ENCODE measurements at places on chromosomes 7 and 10.
A peak's percentile ranks its signal among the peaks of the same experiment; 100 is the strongest.

DNA sequence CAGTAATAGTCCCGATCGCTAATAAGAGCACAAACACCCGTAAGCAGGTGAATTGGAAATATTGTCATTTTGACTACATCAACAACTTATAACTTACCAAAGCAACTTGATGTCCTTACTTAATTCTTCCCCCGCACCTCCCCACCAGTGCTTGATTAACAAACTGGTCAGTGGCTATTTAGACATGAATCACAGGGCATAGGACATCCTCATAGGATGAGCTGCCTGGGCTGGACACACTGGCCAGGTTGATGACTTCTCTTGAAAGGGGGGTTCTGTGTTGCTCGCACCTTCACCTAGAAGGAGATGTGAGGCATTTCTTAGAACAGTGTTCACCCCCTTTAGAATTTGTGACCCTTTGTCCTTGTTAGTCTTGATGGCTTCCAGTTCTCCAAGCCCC lies 163.2 kb downstream of the TCF7L2 start:
- no peak for DNase-seq

DNA sequence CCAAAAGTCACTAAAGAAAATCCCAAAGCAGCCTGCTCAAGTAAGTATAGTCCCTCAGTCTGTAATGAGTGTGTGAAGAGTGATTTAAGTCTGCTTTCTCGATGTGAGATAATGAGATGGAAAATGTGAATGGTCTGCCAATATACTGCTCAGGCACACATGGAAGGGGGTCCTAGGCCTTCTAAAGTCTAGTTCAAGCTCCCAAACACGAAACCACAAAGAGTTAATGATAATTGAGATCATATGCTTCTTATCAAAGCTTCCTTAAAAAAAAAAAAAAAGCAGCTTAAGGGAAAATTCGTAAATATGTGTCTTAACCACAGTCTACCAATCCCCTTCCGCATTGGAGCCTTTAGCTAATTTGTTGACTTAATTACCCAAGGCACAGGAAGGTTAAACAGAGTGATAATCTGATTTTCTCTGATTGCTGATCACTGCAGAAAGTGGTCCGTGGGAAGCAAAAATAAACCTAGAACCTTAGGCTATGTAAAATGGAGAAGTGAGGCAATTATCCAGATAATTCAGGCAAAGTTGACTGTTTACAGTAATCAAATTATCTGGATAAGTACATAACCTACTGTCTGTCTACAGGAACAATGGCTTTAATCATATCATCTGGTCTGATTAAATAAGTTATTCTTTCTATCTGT lies 172.9 kb downstream of the MBL2 start:
- DNase-seq = no peak

DNA sequence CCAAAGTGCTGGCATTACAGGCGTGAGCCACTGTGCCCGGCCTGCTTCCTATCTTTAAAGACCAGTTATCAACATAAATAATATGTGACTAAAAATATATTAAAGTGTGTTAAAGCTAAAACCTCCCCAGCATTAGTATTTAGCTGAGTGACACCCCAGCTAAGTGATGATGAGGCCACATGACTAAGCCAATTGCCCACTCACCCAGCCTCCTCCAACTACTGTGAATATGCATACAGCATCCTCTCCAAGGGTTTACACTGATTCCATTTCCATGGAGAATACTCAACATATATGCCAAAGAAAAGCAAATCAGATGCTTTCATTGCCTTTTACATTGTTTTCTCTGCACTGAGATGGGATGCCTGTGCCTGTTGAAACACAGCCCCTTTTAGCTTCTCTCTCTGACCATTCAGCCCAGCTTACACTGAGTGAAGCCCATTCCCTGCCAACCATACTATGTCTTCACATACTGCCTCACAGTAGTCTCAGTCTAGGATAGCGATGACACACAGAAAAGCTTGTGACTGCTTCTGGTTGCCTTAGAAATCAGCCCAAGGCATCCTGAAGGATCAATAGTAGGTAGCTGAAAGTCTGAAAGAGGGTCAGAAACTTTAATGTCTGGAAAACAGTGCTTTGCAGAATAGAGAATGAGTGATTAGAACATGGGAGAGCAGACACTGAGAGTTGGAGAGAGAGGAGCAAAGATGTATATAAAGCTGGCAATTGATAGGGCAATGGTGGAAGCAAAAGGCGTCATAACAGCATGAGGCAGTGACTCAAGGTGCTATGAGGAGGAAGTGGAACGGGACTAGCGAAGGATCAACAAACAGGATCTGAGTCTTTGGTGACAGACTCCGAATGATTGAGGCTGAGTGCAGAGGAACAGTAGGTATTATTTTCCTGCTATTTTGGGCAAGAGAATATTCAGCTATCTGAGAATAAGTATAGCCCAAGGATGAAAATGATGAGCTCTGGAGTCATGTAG lies 19.8 kb upstream of the ATE1 start:
- DNase-seq = no peak

- no peak for DNase-seq
Observed at GRCh38 chr10:104045151-104046089, 40.3 kb downstream of the COL17A1 start.

- no peak for DNase-seq
Observed at GRCh38 chr7:132130497-132130896, 445.8 kb downstream of the PLXNA4 start.

DNA sequence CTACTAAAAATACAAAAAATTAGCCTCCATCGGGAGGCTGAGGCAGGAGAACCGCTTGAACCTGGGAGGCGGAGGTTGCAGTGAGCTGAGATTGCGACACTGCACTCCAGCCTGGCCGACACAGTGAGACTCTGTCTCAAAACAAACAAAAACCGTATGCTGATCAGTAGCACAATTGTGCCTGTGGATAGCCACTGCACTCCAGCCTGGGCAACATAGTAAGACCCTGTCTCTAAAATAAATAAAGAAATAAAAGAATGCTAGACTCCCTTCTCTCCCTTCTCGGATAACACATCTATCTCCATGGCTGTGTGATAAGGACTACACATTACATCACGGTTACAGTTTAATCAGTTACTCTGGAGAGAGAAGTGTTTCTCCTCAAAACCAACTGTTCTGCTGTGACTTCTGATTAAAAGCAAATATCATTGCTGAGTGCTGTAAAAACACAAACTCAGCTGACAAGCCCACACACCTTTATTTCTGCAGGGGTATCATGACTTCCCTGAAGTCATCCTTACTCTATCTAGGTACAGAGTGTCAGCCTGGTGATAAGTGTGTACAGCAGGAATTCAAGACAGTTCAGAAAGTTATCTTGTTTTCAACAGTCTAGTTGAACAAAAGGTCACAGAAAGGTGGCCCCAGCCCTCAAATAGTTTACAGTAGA lies 5.3 kb upstream of the ARHGAP19 start:
- DNase-seq = no peak

- no peak for DNase-seq
Observed at GRCh38 chr7:116232920-116233319, 22.6 kb downstream of the TES start.

DNA sequence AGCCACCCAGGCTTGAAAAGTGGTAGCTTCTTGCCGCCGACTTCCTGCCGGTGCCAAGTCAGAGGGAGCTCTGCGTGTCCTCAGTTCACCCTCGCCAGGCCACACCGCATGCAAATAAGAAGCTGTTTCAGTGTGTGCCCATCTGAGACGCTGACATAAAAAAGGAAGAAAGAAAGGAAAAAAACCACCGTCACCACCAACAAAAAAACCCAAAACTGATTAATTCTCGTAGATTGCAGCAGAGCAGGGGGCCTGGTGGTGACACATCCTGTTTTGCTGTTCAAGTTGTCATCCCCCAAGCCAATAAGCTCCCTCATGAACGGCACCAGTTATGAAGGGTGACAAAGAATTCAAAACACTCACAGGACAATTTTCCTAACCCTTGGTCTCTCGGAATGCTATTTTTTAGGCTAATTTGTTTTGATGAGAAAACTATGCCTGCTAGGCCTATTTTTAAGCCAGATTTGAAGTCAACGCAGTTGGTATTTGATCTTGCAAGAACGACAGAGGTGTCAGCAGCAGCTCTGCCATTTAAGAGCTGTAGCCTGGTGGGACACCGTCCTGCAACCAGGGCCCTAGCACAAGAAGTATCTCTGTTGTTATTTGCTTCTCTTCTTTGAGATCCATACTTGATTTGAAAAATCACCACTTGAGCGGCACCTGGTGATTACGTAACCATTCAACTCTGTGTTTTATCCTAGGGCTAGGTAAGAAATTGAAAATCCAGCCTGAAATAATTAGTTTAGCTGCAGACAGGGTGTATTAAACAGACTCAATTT lies 145.6 kb downstream of the PFKFB3 start:
- DNase-seq = peak; percentile 82

DNA sequence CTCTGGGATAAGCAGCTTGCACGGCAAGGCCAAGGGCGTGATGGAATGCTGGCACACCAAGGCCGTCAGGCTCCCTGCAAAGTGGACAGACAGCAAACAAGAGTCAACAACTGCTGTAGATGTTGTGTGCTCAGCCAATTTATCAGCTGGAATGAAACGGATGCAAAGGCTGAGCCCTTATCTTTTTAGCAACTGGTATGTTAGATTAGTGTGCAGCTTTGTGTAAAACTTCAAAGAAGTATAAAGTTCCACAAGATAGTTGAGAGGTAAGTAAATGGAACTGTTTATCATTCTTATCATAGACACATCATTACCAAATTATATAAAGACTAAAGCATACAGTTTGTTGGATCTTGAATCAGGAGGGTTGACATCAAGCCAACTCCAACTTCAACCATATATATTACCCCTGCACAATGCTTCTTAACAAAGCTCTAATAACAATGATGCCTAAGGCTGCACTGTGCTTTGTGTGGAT lies 289.0 kb downstream of the TNS3 start:
- DNase-seq = no peak

GRCh38 chr10:29648114-29648982 lies 13.6 kb upstream of the SVIL start:
- peak; percentile 58 for DNase-seq

DNA sequence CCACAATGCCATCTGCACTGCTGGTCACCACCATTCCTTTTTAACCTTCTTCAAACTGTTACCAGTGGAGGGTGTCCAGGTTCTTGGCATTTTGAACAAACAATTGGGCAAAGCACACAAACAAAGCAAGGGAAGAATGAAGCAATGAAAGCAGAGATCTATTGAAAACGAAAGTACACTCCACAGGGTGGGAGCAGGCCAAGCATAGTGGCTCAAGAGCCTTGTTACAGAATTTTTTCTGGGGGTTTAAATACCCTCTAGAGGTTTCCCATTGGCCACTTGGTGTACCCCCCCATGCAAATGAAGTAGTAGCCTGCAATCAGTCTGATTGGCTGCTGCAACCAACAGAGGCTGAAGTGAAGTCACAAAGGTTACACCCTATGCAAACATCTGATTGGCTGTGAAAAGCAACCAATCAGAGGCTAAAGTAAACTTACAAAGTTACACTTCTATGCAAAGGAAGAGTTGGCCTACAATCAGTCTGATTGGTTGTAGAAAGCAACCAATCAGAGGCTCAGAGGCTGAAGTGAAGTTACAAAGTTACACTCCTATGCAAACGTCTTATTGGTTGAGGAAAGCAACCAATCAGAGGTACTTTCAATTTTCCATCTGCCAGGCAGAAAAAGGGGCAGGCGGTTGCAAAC lies 103.2 kb upstream of the WAC start:
- DNase-seq = no peak

- no peak for DNase-seq
Observed at GRCh38 chr7:20607216-20607615, 8.3 kb upstream of the ABCB5 start.

DNA sequence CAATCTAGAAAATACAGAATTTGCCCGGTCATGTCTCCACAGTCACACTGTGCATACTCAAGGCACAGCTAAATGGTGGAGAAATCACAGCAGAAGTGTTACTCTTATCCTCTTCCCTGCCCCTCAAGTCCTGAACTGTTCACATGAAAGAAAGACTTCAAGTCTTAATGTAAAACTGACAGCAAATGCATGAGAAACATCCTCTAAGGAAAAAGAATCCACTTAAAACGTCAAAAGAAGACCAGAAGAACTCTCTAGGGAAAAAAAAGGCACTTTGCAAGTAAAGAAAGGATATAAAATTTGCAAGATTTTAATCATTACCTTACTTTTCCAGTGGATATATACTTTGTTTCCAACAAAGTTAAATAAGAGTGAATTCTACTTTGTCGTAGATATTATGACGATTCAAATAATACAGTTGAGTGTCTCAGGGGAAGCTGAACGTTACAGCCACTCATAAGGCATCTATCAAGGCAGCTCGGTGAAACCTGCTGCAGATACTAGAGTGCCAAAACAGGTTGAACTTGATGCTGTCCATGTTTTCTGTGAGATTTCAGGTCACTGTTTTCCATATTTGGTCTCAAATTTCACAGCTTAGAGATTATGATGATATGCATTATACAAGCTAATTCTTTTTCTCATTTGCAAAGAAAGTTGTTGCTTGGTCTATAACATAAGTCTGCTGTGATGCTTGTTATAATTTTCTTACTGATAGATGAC lies 155.0 kb downstream of the CTTNBP2 start:
- DNase-seq = no peak

GRCh38 chr10:88154596-88155250 lies 291.3 kb downstream of the PTEN start:
- DNase-seq = no peak
